ENCODE measurements at places on chromosomes 5 and 9.

DNA sequence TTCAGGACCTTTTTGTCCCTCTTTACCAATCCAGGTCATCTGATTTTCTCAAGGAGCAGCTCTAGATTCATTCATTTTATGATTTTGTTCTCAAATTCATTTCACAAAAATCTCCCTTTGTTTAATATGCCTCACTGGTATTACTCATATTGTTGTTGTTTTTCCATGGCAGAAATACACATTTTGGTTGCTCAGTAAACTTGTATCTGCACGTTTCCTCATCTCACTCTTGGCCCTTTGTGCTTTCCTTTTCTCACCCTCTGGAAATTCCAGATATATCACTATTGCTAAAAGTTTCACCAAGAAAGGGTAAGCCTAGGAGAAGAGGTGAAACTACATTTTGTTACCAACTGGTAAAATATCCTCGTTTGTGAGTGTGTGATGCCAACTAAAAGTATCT, 14.8 kb downstream of the ASPN start:
- DNase-seq, result no peak

GRCh38 chr5:9430306-9430705, 115.6 kb downstream of the SEMA5A start:
- DNase-seq, result no peak

GRCh38 chr9:128062846-128063831, 4.0 kb downstream of the NAIF1 start:
- no peak for DNase-seq

DNA sequence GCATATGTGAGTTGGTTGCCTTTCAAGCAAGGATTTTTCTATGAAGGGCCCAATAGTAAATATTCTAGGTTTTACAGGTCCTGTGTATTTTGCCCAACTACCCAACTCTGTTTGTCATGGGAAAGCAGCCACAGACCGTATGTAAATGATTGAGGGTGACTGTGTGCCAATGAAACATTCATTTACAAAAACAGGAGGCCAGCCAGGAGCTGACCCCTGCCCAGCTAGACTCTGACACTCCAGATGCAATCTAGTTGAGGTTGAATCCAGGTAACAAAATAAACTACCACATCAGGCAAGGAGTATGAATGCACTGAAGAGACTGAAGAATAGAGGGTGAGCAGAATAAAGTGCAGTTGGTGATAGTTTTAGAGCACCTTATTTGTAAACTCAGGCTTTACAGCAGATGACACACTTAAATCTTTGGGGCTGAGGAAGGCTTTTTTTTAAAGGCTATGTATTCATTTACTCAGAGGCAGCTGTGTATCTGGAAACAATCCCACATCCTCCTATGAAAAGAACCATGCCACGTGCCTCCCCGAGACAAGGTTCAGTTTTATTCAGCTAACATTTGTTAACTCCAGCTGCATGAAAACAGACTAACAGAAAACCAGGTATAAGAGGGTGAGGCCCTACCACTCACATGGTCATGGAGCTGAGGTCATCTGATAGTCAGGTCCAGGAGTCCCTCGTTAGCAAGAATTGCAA, 60.7 kb downstream of the SLC1A1 start:
- no peak for DNase-seq
